ENCODE measurements at places on chromosomes 7 and 10.

- no peak for DNase-seq
Measured at GRCh38 chr10:117997673-117998072, 49.1 kb downstream of the RAB11FIP2 start.

DNA sequence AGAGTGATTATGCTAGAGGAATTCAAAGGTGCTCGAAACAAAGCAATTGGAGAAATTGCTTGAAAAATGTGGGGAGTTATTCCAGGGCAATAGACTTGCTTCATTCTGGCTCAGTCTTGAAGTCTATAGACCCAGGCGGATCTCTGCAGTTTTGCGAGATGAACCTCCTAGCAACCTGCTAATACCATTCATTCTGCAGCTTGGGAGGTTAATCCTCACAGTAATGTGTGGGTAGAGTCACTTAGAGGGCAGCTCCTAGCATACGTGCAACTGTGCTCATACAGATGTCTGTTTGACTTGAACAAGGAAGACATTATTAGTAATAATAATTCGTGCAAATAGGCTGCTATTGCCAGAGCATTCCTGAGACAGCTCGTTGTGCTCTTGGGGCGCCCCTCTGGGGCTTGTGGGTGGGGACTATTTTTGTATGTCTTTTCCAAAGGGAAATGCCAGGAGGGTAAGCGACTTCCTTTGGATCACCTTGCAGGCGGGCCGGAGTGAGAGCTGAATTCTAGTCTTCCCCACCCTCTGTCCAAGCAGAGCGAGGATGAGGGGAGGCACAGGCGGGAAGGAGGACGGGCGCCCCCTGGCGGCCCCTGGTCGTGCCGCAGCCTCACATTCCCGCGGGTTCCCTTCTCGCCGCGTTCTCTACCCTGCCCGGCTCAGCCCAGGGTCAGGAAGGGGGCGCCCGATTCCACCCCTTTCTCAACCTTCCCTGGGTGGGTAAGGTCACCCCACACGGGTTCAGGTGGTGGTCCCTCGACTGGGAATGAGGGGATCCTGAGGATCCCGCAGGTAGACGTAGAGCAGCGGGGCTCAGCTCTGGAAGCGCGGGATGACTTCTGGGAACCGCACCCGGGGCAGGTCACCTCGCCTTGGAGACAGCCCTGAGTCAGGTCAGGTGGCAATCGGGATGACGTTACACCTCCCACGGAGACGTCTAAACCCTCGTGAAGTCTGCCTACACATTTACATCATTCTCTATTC, 241.5 kb downstream of the PHTF2 start:
- DNase-seq, result peak; percentile 64

GRCh38 chr10:130854151-130854550, 457.4 kb downstream of the TCERG1L start:
- no peak for DNase-seq

- DNase-seq, result no peak
Measured at GRCh38 chr7:108794466-108794865, 224.8 kb downstream of the DNAJB9 start.

GRCh38 chr10:130770018-130770630, 541.4 kb downstream of the TCERG1L start:
- DNase-seq, result no peak

GRCh38 chr7:44050121-44050914, 5.8 kb downstream of the DBNL start:
- DNase-seq, result no peak

DNA sequence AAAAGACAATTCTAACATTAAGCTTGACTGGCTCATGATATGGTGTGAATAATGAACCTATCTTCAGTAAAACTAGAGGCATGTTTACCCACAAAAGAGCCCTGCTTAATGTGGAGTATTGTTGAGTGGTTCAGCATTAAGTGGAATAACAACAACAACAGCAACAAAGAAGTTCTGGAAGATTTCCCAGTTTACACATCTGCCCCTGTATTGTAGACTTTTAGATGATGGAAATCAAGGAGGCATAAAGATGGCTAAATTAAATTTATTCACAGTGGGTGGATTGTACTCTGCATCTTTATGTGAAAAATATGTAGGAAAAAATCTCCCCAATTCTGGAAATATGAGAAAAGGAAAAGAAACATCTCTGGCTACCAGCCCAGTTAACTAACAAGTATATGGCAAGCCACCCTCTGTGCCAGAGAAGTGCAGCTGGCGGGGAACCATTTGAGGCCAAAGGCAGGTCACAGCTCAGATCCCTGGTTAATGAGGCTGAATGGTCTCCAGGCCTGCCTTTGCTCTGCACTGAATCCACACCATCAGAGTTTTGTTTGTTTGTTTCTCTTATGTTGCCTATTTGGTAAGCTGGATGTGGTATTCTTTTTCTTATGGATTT, 186.0 kb downstream of the SEMA3D start:
- DNase-seq, result no peak

- no peak for DNase-seq
Measured at GRCh38 chr10:22652988-22653481, 61.3 kb downstream of the PIP4K2A start.

DNA sequence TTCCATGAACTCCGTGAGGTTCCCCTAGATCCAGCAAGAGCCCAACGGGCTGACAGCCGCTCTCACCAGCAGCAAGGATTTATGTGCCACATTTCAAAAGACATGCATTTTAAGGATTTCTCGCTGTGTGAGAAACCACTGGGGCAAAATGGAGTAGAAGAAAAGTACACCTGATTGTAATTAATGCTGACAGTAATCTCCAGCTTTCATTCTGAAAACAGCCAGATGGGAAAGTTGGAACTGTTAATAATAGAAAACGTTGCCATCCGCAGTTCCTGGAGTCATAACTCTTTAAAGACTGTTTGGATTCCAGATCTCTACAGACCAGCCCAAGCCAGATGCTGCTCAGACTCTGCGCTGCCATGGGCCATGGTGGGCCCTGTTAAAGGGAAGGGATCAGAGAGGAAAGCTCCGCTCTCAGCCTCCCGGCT, 216.9 kb upstream of the GLI3 start:
- DNase-seq, result no peak

- peak; percentile 26 for DNase-seq
Measured at GRCh38 chr10:70494966-70495365, 16.4 kb downstream of the PALD1 start.

DNA sequence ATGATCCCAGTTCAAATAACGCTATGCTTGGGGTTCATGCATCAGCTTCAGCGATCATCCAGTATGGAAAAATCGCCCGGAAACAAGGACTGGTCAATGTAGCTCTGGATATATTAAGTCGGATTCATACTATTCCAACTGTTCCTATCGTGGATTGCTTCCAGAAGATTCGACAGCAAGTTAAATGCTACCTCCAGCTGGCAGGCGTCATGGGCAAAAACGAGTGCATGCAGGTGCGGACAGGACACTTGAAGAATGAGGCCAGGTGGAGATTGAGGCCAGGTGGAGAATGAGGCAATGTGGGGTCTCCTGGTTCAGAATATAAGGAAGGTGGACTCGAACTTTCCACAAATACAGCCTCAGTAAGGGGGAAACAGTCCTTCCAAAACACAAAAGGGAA, 105.8 kb downstream of the TRRAP start:
- no peak for DNase-seq

GRCh38 chr10:131858118-131858515, 42.7 kb upstream of the PPP2R2D start:
- DNase-seq, result peak; percentile 10

GRCh38 chr10:23461557-23461956, 22.7 kb downstream of the OTUD1 start:
- no peak for DNase-seq

DNA sequence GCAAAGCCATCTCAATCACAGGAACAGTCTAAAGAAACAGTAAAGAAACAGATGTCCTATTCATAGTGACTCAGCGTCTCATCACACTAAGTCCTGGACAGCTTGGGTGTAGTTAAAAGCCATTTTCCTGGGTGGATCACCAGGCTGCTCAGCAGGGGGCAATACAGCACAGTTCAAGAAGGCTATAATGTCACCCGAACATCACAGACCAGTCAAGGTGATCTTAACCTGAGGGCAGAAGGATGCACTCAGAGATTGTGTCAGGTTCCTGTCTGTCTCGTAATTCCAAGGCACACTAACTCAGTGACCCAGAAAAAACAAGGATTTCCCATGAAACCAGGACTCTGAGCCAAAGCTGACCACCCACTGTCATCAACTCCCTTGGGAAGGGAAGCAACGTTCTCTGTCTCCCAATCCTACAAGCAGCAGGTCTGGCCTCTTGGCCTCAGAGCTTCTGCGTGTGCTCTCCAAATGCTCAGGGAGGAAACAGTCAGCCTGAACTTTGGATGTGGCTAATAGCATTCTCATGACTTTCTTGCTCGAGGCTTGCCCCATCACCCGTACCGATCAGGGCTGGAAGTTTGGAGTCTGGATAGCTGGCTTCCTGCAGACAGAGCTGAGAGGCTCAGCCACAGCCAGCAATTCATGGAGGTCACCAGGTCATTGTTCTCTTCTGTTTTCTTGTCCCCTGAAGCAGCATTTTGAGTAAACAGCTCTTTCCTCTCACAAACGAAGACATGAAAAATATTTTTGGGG, 90.4 kb upstream of the FAM171A1 start:
- no peak for DNase-seq

All from natural killer cell (primary cell).